ENCODE measurements at places on chromosomes 12 and 14.

DNA sequence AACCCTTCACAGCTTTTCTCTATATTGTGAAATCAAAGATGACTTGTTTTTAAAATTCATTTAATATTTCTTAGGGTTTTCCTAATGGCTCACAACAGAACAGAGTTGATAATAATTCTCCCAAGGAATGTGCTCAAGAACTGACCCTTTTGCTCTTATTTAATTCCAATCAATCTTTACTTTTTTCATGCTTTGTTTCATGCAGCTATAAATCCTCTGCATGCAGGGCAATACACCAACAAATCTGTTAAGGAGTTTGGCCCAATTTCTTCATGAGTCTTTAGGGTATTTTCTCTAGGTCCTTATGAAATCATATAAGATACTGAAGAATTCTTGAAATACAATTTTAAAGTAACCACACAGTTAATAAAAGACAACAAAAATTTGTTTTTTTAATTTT is 264.2 kb downstream of the SLC6A15 start:
- DNase-seq: no peak

- no peak for DNase-seq
These were observed 11.6 kb downstream of the TIMELESS start for GRCh38 chr12:56437430-56438176.

DNA sequence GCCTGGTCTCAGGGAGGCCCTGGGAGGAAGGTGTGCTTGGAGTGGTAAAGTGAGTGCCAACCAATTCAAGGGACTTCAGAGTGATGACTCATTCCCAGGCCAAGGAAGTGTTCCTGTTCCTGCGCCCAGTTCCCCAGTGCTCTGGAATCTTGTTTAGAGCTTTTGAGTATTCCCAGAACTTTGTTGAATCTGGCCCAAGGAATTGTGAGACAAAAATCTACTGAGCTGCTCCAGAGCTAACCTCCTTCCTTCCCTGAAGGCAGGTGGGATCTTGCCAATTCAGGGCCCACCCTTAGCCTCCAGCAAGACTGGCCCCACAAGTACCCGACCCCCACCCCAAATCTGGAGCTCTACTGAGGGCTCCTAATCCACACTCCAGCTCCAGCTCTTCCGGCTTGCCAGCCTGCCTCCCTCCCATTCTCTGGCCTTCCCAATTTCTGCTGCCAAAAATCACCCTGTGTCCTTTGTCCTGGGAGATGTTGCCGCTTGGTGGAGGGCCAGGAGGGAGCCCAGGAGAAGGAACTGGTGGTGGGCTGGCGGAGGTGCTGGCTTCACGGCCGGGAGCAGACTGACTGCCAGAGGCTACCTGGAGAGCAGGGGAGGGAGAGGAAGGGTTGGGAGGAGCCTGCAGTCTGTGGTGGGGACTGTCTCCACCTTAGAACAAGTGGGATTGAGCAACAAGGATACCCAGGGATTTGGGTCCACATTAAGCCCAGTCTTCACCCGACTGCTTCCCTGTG is 2.0 kb upstream of the ATN1 start:
- DNase-seq: peak; percentile 76

- peak; percentile 48 for DNase-seq
These were observed 383.8 kb downstream of the PCNX1 start for GRCh38 chr14:71290960-71291466.

DNA sequence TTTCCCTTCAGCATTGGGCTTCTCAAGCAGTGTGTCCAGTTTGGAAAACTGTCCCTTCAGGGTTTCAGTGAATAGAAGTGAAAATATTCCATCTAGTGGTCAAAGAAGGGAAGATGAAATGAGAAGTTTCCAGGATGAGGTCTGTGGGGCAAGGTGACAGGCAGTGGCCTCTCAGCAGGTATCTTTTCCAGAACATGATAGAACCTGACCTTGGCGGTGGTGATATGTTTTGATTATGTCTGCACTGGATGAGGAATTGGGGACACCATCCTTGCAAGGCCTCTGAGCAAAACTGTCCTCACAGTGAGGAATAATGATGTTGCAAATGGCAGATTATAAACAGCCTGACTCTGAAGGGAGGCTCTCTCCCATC is 4.7 kb downstream of the GPX2 start:
- DNase-seq: no peak

DNA sequence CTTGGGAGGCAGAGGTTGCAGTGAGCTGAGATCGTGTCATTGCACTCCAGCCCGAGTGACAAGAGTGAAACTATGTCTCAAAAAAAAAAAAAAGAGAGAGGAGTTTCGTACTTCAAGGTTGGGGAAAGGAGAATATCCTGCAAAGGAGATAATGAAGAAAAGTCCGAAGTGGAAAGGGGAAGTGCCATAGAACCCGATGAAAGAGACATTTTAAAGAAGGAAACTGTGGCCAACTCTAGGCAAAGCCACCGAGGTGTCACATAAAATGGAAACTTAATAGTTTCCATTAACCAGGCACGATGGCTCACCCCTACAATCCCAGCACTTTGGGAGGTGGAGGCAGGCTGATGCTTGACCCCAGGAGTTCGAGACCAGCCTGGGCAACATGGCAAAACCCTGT is 15.0 kb upstream of the LTBP2 start:
- no peak for DNase-seq

- DNase-seq: no peak
These were observed 691 bp downstream of the ZFYVE26 start for GRCh38 chr14:67815573-67816225.

GRCh38 chr12:3091382-3092241 is 14.4 kb downstream of the TSPAN9 start:
- no peak for DNase-seq

GRCh38 chr14:105256292-105256960 is 8.1 kb downstream of the BTBD6 start:
- DNase-seq: no peak

DNA sequence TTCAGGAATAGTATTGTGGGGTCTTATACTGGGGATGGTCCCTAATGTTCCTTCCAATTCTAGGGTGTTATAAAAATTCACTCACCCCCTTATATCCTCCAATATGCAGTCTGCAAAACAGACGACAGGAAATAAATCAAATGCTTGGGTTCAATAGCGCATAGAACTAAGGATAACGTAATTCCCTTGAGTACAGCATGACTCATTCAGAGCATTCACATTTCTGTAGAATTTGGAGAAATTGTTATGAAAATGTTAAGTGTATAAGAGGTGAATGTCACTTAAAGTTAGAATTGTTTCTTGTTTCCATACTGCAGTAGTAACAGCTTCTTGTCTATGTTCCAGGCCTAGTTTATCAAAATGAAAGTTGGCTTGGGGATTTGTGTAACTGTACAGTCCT is 271.4 kb downstream of the RPS29 start:
- DNase-seq: no peak

GRCh38 chr14:81682701-81683100 is 149.0 kb upstream of the SEL1L start:
- DNase-seq: no peak

DNA sequence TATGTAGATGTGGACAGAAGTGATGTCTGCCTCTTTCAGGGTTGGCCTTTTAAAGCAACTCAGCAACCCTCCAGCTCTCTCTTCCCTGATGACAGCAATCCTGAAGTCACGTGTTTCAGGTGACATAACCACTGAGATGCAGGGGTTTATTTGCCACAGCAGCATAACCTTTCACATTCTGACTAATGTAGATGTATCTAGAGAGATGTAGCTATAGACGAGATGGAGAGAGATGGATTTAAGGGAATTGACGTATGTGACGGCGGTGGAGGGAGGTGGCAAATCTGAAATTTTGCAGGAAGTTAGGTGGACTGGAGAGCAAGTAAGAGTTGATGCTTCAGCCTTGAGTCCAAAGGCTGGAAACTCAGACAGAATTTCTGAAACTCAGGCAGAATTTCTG is 126.0 kb downstream of the ZFP36L1 start:
- no peak for DNase-seq

GRCh38 chr12:42763682-42764081 is 174.1 kb upstream of the PRICKLE1 start:
- DNase-seq: no peak

DNA sequence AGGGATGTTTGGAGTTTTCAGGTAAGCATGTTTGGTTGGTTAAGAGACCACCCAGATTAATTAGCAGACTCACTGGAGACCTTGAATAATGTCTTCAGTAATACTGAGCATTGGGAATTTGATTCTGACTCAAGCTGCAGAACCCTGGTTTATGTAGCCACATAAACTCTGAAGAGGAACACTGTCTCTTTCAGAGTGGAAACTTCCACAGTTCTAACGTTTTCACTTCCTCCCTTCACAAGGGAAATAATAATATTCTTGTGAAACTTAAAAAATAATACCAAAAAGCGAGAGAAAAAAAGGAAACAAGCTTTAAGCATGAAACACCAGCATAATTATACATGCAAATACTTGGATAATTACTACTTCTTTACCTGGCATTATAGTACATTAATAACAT is 40.0 kb upstream of the ST8SIA1 start:
- DNase-seq: no peak

GRCh38 chr14:67532998-67533753 is at the start of gene PLEKHH1:
Gene PLEKHH1, plus strand, starts transcription at chr14:67533290. Its CDS starts 8,578 bp downstream, at chr14:67541868.
- DNase-seq: no peak

GRCh38 chr12:1474574-1475153 is 119.7 kb downstream of the FBXL14 start:
- DNase-seq: peak; percentile 62

GRCh38 chr14:106518054-106518943 is 991.9 kb downstream of the TMEM121 start:
- no peak for DNase-seq

GRCh38 chr12:13094367-13094766 is 9.1 kb downstream of the GSG1 start:
- DNase-seq: no peak

DNA sequence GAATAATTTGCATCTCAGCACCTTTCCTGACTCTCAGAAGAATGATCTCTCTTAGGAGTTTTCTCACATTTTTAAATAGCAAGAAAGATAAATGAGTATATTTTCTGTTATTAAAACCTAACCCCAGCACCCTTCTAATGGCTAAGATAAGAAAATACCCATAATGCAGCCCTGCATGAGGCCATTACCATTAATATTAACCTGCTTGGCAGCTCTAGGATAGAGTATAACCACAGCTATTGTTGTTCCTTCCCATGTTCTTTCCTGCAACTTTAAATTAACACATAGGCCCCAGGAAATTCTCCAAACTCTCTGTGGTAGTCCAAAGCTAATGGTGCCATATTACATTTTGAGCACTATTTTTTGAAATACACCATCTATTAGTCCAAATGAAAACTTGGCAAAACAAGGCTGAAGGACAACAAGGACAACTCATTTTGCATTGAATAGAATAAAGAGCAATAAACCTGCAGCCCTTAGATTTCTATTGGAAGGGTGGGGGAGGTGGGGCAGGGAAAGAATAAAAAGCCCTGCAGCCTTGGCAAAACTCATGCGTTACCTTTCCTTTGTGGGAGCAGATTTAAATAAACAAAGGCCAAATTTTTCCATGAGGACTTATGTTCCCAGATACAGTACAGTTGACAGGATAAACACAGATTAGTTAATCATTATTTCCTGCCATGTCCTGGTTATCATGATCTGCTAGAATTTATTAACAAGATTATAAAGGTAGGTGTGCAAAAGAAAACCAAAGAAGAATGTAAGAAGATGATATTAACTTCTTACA is 46.9 kb downstream of the BTG1 start:
- DNase-seq: no peak

- no peak for DNase-seq
These were observed 10.0 kb upstream of the AMHR2 start for GRCh38 chr12:53413485-53414204.

GRCh38 chr14:65888677-65889076 is 476.1 kb downstream of the FUT8 start:
- no peak for DNase-seq

DNA sequence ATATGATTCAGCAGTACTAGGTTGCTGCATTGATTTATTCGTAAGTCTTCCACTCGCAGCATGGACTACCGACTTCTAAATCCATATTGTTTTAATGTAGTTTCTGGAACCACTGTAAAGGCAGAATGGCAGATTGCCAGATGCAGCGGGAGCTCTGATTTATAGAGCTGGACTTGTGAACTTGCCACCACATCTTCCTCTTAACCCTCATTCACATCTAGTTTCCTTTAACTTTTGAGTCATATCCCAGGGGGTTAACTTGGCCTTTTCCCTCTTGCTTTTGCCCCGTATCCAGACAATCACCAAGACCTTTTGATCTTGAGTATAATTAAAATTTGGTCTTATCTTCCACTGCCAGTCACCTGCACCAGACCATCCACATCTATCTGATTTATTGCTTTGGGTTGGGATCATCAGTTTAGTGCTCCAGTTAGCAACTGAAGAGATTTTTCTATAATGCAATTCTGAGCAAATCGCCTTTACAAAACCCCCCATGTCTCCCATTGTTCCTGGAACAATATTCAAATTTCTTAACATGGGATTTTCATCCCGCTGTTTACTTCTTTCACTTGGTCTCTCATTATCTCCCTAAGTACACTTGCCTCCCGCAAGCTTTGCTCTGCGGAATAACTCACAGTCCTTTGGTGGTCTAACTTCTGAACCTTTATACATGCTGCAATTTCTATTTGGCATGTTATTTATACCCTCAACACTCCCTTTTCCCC is 130.5 kb downstream of the ACSS3 start:
- DNase-seq: no peak

- DNase-seq: no peak
These were observed 20.7 kb downstream of the PRPF40B start for GRCh38 chr12:49643961-49644619.

GRCh38 chr12:81245458-81245857 is 167.6 kb downstream of the ACSS3 start:
- DNase-seq: no peak

DNA sequence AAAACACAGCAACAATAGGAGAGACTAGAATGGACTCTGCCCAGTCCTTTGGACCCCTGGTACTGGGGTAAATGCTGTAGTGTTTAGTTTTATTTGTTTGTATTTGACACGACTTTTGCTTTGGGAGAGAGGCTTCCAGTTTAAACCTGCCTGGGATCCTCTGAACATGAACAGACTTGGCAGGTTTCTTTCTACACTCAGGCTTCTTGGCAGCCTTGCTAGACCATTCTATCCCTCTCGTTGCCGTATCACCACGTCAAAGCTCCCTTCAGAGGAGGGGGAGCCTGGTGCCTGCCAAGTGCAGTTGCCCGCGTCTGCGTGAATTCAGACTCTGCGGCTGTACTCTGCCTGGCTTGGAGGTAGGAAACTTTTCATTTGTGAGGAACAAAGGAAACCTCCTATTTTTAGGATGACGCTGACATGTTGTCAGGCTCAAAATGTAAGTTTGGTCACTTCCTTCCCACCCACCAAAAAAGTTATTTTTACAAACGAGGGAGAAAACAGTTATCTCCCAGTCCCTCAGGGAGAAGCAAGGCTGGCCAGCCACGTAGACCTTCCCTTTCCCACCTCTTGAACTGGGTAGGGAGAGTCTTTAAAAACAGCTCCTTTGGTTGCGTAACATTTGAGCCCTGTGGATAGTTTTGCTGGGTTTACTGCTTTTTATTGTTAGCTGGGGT is 25.9 kb downstream of the CD9 start:
- no peak for DNase-seq

DNA sequence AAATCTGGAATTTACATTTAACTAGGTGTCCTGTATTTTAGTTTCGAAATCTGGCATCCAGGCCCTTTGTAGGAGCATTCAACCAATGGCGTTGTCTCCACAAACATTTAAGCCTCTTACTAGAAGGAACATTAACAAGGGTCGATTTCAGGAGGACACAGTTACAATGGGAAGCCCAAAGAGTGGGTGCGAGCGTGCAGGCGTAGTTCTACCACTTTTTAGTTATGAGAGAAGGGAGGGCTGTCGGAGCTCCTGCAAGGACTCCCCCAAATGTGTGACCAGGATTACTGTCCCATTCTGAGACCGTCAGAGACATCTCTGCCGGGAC is 365 bp upstream of the ABHD4 start:
- no peak for DNase-seq

- no peak for DNase-seq
These were observed 138.8 kb upstream of the HMGA2 start for GRCh38 chr12:65685514-65685913.
